ENCODE measurements at places on chromosomes 1 and 21.

DNA sequence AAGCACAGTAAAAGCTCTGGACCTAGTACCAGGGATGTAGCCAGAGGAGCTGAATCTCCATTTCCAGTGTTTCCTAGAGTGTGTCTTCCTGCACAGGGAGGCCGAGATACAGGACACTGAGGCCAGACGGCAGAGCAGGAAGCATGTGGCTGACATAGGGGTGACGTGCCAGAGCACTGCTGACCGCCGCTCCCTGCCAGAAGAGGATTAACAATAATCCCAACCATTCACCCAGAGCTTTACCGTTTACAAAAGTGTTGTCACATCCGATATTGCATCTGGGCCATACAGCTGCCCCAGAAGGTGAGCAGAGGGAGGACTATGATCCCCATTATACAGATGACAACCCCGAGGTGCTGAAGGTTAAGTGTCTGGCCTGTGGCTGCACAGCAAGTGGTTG is 5.8 kb upstream of the CLDN19 start:
- no peak for DNase-seq

DNA sequence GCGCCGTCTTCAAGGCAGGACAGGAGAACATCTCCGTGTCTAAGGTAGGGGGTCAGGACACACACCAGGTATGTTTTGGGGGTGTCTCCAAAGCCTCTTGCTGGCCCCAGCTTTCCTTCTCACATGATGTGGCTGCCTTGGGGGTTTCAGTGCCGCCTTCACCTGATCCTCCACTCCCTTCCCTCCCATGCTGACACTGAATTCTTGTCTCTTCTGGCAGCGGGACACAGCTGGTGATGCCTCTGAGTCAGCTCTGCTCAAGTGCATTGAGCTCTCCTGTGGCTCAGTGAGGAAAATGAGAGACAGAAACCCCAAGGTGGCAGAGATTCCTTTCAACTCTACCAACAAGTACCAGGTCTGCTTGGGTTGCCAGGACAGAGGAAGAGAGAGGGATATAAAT is 13.5 kb downstream of the ATP1A2 start:
- no peak for DNase-seq

- no peak for DNase-seq
Measured at GRCh38 chr1:87872189-87872588, 543.5 kb downstream of the LMO4 start.

GRCh38 chr21:41636636-41637630 is 129.0 kb upstream of the TMPRSS2 start:
- DNase-seq = no peak

GRCh38 chr1:59139396-59139795 is 157.5 kb upstream of the FGGY start:
- peak; percentile 23 for DNase-seq

DNA sequence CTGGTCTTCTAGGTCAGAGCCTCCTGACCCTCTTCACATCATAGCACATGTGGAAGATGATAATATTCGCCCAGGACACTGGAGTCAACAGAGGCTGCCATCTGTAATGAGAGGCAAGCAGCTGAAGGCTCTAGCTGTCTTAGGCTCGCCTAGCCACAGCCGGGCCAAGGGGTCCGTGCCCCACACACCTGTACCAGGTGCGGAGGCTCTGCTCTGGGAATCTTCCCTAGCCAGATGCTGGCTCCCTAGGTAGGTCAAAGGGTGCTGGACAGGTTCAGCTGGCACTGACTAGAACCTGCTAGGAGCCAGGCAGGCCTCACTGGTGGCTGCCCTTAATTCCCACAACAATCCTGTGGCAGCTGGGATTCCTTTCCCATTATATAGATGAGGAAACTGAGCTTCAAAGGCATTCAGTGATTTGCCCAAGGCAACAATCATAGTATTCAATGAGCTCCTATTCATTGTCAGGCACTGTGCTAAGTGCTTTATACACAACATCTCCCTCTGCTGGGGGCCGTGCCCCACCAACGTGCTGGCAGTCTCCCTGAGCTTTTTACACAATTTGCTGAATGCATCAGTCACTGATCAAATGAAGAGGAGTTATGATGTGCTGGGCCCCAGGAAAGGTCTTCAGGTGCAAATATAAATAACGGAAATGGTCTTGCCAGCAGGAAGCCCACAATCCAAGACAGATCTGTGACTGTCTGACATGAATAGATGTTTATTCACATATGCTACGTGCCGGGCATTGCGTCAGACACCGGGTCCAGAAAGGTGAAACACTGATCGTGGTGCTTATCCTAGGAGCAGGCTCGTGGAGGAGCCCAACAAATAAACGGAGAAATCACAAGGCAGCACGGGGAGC is 58.0 kb downstream of the DDX20 start:
- DNase-seq = no peak

DNA sequence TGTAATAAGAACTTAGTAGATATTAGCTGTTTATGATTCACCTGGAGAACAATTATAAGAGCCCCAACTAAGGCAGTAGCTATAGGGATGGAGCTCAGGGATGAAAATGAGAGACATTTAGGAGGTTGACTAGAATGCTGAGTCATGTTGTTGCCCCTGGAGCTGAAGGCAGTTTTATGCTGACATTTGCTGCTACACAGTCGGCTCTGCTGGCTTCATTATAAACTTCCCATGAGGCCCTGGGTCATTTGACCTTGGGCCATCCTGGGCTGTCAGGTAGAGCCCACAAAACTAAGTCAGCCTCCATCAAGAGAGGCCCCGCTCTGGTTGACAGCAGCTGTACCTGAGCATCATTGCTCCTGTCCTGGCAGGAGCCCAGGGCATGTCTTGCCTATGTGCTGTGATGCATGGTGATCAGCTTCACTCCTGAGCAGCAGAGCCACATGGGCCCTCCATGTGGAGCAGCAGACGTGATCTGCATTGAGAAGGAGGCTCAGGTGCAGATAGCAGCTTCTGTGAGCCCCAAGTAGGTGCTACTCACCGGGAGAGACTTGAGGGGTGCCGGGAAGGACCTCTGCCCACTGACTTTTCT is 112.4 kb downstream of the TBX19 start:
- DNase-seq = no peak

- DNase-seq = no peak
Measured at GRCh38 chr1:83641206-83641658, 357.7 kb downstream of the TTLL7 start.

DNA sequence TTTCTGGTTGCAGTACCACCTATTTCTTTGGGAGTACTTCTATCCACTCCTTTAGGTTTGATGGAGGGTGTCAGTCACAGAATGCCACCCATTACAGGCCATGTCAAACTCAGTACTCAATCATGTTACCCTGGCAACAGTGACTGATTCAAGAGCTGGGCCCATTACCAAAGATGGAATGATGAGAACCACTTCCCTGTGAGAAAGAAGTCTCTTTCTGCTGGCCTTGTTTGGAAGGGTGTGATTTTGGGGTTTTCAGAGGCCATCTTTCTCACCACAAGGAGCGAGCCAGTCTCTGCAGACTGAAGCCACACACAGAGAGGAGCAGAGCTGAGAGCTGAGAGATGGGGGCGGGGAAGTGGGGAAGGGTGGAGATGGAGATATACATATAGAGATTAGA is 13.9 kb upstream of the STUM start:
- no peak for DNase-seq

DNA sequence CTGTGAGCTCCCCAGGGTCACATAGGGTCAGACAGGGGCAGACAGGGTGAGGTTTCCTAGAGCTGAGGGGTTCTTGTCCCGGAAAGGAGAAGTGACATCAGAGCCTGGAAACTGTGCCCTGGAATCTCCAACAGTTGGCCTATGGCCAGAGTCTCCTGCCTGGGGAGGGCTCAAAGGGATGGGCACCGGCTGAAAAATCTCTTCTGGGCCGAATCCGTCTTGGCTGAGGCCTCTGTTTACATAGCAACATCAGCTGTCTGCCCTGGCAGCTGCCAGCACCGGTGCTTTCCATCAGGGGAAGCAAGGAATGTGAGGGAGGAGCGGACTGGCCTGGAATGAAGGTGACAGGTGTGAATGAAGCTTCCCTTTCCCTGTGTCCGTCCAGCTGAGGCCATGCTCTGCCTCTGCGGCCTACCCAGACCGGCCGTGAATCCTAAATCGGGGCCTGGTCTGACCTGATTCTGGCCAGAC is 30.7 kb downstream of the VASH2 start:
- DNase-seq = no peak

GRCh38 chr1:41200728-41201127 is 41.4 kb downstream of the SCMH1 start:
- DNase-seq = no peak

- no peak for DNase-seq
Measured at GRCh38 chr1:13930151-13930550, 230.2 kb downstream of the PRDM2 start.

- no peak for DNase-seq
Measured at GRCh38 chr1:6672558-6672957, 29.1 kb downstream of the DNAJC11 start.

GRCh38 chr1:115317101-115318012 is 20.7 kb downstream of the NGF start:
- DNase-seq = no peak

GRCh38 chr1:204943495-204943894 is 72.8 kb downstream of the NFASC start:
- no peak for DNase-seq

- no peak for DNase-seq
Measured at GRCh38 chr1:42953182-42954180, 5.2 kb downstream of the SLC2A1 start.

DNA sequence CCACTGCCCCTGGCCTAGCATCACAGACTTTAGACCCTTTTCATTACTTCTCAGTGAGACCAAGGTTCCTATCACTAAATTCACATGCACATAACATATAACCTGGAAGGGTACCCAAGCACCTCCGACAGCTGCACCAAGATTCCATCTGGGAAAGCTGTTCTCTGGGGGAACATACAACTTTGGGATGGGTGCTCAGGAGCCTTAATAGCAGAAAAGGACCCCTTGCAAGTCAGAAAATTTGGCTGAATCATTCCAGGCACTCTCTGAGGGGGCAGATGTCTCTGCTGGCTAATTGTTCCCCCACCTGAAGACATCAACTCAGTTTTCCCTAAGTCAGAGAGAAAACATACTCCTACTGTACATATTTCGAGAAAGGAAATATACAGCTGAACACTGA is 41.3 kb upstream of the PSEN2 start:
- no peak for DNase-seq

DNA sequence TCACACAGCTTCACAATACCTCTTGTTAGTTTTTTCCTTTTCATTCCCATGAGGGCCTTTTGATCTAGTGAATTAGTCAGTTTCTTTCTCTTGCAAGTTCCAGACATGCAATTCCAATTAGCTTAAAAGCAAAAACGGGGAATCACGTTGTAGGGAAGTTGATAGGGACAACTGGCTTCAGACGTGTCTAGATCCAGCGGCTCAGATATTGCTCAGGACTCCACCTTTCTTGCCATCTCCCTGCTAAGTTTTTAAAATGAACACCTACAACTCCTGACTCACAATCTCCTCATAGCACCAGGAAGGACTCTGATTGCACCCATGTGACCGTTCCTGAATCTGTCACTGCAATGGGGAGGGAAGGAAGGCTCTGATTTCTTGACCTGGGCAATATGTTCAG is 63.8 kb upstream of the ARHGAP29 start:
- DNase-seq = no peak

GRCh38 chr1:117826119-117826518 is 103.3 kb downstream of the GDAP2 start:
- no peak for DNase-seq

Data from stimulated activated naive B cell treated with anti-CD40 and anti-IgM and Interleukin-4, amounts not matched to agents 10 μg/mL and 1 μg/mL and 100 μg/mL, for 72 hours (primary cell).